ENCODE measurements at places on chromosomes 12 and 14.

GRCh38 chr14:56341766-56342493 is 223.7 kb downstream of the PELI2 start:
- no peak for DNase-seq

DNA sequence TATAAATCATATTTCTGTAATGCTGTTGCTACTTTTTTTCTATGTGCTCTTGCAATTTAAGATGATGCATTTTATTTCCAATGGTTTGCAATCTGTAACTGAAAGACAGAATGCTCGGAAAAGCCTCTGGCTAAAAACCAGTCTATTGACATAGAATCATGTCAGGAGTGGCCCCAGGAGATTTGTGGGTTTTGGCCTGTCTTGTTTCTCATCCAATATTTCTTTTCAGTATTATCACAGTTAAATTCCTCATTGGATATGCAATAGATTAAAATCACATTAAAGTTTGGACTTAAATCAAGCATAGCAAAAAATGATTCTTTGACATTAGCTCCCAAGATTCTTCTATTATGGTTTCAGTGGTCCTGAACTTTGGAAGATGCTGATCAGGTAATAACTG is 19.1 kb upstream of the SLC38A2 start:
- DNase-seq: peak; percentile 94

- no peak for DNase-seq
These were observed 9.0 kb downstream of the SLC25A47 start for GRCh38 chr14:100332071-100332639.

- DNase-seq: no peak
These were observed 3.2 kb downstream of the HSPB8 start for GRCh38 chr12:119181944-119182343.
